ENCODE measurements at places on chromosomes 13 and 19. TPM values are rescaled to one million over a fixed set of nuclear protein-coding genes. Genes with fewer than 3 reads are reported as not detected.

- no peak for DNase-seq
Measured at GRCh38 chr13:102945886-102946285, 100.1 kb downstream of the ERCC5 start.

IGLON5 gene
- total RNA-seq, result 0.57 TPM

DNA sequence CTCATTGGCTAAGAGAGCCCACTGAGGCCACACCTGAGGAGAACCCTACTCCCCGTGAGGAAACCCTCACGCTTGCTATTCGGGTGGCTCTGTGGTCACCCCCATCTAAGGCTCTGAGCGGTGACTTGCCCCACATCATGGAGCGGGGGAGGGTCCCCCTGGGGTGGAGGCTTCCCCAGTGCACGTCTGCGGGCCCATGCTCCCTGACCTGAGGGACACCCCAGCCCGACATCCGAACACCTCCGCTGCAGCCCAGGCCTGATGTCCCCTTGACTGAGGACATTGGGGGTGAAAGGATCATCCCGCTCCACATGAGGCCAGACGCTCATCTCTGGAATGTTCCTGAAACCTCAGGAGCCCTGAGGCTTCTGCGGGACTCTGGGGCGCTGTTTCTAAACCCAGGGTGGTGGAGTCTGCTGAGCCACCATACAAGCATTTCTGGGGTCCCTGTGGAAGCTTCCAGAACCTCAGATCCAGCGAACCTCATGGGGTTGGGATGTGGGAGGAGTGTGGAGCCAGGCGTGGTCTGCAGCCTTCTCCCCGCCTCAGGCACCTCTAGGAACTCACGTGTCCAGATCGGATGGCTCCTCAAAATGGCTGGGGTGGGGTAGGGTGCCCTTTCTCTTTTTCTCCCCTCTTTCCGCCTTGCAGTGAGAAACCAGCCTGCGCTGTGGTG lies 19.9 kb downstream of the TMED1 start:
- no peak for DNase-seq

NCR1 gene
- not detected for total RNA-seq

DNA sequence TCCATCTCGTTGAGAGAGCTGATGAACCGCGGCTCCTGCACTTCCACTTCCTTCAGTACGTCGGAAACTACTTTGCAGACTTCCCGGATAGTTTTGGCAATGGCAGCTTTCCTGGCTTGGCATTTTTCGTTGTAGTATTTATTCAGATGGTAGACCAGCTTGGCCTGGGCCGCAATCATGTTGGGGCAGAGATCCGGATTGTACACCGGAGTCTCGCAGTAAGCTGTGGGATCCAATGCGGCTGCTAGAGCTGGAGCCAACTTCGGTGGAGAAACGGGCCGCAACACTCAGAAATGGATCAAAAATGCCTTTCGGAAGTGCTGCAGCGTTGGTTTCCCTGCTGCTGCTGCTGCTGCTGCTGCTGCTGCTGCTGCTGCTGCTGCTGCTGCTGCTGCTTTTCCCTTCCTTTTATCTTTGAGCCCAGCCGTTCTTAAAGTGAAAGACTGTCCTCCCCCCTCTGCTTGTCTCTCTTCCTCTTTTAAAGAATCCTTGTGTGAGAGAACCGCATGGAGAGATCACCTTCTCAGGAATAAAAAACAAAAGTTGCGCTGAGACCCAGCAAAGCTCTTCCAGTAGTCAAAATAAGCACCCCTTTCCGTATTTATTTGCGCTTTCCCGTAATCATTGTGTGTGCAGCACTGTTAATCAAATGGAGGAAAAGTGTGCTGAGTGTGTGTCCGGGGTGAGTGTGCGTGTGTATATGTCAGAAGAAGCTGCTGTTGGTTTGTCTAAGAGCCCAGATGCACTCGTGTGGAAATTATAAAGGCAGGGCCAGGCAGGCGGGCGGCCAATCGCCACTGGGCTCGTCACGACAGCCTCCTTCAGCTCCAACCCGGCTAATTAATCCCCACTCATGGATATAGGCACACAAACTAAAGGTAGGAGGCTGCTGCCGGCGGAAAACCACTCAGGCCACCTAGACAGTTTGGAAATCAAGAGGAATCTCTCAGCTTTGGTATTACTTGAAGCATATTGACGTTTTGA lies at the start of gene MAB21L1:
Gene MAB21L1, minus strand, starts transcription at position 730 of the 984 bp plus-strand sequence. Its CDS starts 551 bp downstream, at position 179.
- DNase-seq, result no peak

GRCh38 chr19:2363419-2363818 lies 3.4 kb downstream of the TMPRSS9 start:
- no peak for DNase-seq

CYP2F1 gene
- total RNA-seq, result not detected

- no peak for DNase-seq
Measured at GRCh38 chr19:45331411-45331810, 8.7 kb upstream of the CKM start.

- DNase-seq, result peak; percentile 76
Measured at GRCh38 chr19:54430306-54431254, 15.3 kb downstream of the TTYH1 start.

GRCh38 chr19:18155095-18156087 lies 2.4 kb downstream of the PIK3R2 start:
- no peak for DNase-seq

DNA sequence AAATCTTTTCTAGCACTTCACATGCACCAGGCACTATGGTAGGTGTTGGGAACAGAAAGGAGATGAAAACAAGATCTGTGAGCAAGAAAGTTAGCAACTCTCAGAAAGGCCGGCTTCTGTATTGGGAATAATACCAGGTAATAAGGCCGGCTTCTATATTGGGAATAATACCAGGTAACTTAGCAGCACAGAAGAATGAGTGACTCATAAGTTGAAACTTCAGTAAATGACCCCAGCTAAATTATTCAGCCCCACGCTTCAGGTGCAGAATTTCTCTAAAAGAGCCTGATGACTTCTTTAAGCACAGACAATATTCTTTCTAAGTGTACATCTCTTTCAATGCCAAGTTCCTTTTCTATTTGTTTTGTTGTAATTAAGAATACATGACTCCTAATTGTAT lies 151.3 kb downstream of the MYO16 start:
- no peak for DNase-seq

GRIK5 gene
- 2.7 TPM for total RNA-seq

KLF1 gene
- total RNA-seq, result not detected

C19orf44 gene
- 12.2 TPM for total RNA-seq

DNA sequence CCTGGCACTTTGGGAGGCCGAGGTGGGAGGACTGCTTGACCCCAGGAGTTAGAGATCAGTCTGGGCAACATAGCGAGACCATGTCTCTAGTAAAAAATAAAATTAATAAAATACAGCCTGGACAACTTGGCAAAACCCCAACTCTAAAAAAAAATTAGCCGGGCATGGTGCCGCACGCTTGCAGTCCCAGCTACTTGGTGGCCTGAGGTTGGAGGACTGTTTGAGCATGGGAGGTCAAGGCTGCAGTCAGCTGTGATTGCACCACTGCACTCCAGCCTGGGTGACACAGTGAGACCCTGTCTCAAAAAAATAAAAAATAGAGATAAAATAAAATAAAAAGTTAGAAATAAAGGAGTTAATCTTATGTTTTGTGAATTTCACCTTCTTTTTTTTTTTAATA lies 15.6 kb upstream of the SPC24 start:
- DNase-seq, result no peak

APLP1 gene
- total RNA-seq, result 0.93 TPM

- peak; percentile 59 for DNase-seq
Measured at GRCh38 chr19:4870025-4870700, 2.7 kb upstream of the PLIN3 start.

GRCh38 chr19:49160450-49161189 lies 3.0 kb downstream of the TRPM4 start:
- DNase-seq, result no peak

GRCh38 chr13:44259045-44260027 lies 114.3 kb upstream of the SERP2 start:
- DNase-seq, result no peak

DNA sequence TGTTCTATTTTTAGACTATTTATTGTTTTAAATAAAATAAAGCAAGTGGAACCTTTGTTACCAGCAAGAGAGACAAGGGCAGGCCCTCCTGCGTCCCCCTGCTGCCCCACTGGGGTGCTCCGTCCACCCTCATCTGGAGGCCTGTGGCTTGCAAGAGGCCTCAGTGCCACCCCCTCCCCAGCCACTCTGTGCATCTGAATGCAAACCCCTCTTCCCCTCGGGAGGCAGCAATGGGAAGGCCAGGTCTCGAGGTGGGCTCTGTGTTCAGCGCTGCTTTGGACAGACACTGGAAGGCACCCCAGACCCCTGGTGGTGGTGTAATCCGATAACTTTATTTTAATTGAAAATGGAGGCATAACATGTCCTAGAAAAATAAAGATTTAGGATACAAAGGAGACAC lies 4.6 kb downstream of the SIX5 start:
- no peak for DNase-seq

DNA sequence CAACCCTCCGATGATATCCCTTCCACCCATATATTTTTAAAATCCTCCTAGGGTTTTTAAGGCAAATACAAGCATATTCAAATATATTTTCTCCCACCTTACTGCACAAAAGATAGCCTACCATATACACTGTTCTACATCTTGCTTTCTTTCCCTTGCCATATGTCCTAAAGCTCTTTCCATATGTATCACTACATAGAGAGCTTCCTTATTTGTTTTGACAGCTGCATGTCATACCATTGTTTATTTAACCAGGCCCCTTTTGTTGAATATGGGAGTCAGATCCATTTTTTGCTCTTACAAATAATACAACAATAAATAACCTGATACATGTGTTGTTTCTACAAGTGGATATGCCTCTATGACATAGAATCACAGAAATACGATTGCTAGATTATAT lies 32.8 kb upstream of the WDFY2 start:
- no peak for DNase-seq

DNA sequence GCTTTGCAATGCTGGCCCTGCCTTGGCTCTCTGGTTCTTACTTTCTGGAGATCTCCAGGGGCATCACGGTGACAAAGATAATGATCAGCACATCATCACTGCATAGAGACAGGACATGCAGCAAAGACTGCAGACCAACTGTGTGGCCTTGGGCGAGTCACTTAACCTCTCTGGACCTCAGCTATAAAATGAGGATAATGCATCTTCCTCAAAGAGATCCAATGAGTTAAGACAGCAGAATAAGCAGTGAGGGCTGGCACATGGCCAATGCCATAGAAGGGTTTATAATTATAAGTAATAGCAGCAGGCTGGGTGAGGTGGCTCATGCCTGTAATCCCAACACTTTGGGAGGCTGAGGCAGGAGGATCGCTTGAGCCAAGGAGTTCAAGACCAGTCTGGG lies 2.4 kb downstream of the MAG start:
- no peak for DNase-seq

GRCh38 chr19:13781547-13781946 lies 7.3 kb downstream of the C19orf53 start:
- peak; percentile 75 for DNase-seq

DNA sequence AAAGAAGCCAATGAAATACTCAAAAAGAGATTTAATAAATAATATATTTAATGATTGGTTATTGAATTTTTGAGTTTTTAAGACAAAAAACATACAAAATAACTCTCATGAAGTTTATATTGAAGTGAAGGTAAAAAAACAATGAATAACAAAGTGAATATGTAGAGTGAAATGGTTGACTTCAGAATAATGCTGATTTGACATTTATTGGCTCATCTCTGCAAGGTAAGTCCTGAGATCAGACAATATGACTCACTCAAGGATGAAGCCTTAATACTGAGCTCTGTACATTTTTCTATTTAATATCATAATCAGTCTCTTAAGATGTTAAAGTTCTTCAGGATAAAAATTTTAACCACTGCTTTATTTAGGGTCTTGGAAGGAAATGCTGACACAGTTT lies 1398.9 kb upstream of the PCDH9 start:
- DNase-seq, result no peak

GRCh38 chr19:10551698-10552301 lies 8.1 kb downstream of the ATG4D start:
- DNase-seq, result no peak

MBD3L3 gene
- not detected for total RNA-seq
